ENCODE measurements at places on chromosomes 13 and 19.

GRCh38 chr19:13974073-13974472, 21.8 kb downstream of the DCAF15 start:
- DNase-seq: no peak

GRCh38 chr13:42717176-42717575, 64.2 kb upstream of the FAM216B start:
- DNase-seq: no peak

DNA sequence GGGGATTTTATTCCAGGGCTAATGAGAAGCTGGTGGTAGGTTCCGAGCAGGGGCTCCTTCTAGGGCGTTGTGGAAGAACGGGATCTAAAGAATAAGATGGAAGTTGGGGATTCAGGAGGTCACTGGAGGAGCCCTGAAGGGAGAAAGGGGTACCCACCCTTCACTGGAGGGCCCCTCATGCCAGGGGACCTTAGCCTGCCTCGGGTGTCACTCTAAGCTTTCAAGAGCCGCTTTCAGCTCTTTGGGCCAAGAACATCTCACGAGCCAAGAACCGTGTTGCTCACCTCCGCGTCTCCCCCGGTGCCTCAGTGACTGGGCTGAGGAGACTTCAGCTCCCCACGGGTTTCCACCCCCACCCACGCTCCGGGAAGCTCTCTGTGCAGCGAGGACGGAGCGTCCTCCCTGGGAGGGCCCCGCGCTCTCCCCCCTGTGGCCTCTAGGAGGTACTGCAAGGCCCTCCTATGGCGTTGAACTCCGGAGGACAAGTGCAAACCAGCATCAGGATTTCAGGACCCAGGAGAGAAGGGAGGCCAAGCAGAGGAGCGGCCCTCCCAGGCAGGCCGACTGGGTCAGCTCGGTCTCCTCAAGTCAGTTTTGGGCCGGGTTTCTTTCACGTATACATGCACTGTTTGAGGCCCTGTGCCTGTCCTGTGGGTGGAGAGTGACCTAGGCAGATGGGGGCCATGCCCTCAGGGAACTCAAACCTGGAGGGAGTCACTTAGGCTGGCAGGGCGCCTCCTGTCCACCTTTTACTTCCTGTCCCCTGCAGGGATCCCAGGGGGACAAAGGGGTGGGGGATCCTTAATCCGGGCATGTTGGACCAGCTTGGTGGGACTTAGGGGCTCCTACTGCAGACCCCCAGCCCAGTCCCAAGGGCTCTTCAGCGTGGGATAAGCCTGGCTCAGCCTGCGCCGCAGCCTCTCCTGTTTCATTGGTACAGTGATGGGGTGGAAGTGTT, 5.1 kb upstream of the KRTDAP start:
- peak; percentile 87 for DNase-seq

- DNase-seq: no peak
Observed at GRCh38 chr13:64704121-64704649, 2526.0 kb downstream of the PCDH9 start.

DNA sequence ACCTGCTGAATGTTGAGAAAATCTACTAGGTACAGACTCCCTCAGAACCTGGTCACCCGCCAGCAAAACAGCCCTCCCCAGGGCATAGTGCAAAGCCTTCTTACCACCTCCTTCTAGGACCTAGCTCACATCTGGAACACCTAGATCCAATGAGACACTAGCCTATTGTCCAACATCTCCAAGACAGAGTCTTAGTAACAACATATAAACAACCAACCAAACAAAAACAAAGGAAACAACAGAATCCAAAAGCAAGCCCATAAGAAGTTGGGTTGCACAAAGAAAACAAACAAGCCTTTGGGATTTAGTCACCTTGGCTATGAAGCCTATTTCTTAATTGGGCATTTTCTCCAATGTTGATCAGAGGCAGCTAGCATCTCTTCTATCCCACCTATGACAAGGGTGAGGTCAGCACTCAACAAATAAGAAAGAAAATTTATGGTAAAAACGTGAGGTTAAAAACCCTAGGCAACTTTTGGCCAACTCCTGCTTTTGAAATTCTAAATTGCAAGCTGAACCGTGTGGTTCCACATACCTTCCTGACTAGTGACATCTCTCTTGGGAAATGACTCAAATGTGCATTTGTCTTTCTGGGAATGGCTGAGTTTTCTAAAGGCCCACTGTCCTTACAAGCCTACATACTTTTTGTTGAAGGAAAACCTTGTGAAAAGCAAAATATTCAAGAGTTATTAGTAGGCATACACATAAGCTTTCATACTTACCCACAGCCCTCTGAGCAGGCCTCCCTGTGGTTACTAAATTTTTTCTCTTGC, 66.7 kb downstream of the FAM216B start:
- peak; percentile 68 for DNase-seq

DNA sequence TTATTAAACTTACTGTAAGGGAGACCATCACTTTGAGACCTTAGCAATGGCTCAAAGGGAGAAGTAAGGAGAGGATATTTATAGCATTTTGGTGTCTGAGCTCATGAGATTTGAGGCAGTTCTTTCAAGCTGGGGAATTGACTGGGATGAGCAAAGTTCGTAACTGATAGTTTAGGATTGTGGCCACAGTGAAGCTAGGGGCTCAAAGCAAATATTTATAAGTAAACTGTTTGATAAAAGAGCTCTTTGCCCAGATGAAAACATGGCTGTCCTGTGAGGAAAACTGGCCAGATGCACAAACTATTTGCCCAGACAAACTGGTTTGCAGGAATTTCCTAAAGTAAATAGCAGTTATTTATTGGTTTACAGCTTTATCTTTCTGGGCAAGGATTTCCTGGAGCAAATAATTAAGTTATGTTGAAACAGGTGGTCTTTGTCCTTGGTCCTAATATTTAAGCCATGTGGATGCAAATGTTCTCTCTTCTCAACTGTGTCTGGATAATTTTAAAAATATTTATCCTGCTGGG, 59.7 kb upstream of the TMTC4 start:
- DNase-seq: no peak

GRCh38 chr13:37944869-37945442, 75.4 kb upstream of the TRPC4 start:
- DNase-seq: peak; percentile 7

- DNase-seq: no peak
Observed at GRCh38 chr13:110801044-110801443, 87.5 kb downstream of the ING1 start.

DNA sequence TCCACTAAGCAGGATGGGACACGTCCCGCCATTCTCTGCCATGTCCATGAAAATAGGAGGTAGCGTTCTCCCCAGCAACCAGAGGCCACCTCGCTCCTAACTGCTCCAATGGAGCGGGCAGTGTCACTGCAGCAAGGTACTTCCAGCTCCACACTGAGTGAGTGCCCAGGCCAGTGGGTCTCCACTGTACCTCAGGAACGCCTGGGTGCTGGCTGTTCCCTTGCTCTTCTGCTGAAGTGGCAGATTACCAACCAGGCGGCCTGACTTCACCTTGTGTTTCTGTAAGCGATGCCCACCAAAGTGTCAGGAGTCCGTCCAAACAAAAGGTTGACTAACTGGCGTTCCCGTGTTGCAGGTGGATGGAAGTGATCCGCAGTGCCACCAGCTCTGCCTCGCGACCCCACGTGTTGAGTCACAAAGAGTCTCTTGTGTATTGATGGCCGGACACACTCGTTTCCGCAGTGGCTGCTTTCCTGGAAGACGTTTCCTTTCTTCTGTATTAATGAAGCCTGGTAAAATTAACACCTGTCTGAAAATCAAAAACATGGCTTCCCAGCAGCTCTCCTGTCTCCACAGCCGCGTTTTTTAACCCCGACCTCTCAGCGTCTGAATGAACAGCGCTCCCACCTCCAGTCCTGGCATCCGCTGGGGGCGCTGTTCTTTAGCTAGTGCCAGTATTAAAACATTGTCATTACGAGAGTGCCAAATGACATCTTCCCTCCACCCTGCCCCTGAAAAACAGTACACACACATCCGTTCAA, 128.8 kb downstream of the STK24 start:
- no peak for DNase-seq

DNA sequence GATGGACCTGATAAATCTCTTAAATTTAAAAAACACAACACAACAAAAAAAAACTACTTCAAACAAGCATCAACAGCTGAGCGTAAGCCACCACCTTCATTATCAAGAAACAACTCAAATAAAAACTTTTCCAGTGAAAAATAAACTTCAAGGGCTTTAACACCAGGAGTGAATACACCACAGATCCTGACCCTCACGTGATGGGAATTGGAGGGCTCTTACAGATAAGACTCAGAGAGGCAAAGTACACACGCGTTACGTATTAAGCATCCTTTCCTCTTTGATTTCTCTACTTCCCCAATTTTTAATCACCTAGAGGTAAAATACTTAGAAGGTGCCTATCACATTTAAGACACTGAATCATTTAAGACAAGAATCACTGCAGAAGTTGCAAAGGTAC, 573 bp upstream of the STARD13 start:
- no peak for DNase-seq

GRCh38 chr13:109744512-109745051, 41.8 kb downstream of the IRS2 start:
- DNase-seq: no peak

DNA sequence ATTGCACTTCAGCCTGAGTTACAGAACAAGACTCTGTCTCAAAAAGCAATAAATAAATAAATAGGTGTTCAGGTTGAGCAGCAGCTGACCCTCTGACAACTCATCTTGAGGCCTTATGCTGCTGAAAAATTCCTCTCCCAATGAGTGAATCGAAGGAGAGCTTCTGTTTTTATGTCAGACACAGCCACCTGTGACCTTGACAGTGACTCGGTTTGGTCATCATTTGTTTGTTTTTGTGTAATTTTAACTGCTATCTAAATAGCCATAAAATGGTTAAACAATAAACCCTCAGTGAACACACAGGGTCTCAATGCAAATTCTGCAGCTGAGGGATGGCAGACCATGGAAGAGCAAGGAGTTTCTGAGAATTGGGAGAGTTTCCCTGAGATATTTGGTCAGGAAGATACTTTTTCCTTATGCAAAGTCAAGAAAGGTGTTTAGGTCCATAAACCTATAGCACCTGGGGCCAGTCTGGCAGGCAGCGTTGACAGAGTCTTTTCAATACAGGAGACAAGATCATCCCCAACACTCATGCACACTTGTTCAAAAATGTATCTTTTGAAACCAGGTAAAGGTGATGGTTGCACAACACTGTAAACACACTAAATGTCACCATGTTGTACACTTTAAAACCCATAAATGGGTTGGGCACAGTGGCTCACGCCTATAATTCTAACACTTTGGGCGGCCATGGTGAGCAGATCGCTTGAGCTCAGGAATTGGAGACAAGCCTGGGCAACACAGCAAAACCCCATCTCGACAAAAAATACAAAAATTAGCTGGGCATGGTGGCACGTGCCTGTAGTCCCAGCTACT, 16.6 kb upstream of the SLC25A30 start:
- no peak for DNase-seq

DNA sequence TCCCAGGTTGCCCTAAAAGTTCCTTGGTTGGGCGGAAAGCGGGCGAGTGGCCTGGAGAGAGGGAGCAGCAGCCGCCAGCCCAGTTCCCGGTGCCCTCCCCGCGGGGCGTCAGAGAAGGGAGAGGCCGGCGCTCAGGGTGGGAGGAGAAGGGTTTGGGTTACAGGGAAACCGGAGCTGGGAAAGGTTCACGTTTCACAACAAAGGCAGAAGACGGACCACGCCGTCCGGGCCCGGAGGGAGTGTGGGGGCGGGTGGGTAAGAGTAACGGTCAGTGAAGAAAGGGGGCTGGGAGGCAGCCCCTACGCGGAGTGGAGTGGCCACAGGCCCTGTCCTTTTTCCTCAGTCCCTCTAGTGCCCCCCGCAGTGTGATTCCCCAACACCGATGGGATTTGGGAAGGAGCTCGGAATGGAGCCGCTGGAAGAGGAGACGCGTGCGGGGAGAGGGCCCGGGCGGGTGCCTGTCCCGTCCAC, 1.6 kb downstream of the SIX5 start:
- peak; percentile 98 for DNase-seq

DNA sequence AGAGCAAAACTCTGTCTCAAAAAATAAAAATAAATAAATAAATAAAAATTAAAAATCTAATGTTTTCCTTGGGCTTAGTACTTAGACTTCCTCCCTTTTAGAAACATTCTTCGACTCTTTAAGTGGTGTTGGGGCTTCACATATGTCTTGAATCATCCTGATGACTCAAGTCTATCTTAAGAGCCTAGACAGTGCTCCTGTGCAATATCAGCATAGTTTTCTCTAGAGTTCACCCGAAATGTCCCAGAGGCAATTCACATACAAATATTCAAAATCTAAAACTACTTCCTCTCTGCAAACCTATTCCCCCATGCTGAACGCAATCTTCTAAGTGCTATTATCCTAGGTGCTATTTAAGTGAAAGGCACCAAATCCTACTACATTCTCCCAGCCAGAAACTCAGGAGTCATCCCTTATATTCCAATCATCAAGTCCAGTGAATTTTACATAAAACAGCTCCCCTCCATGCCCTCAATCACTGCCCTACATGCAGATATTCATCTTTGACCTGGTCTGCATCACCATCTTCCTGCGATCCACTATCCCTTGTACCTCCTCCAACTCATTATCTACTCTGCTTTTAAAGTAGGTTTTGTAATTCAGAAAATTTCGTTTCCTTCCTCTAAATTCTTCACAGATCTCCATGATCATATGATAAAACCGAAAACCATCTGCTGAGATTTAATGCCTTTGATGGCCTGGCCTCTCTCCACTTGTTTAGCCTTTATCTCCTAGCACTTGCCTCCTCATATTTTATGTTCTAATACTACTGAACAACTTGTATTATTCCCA, 102.7 kb downstream of the ELF1 start:
- peak; percentile 46 for DNase-seq

DNA sequence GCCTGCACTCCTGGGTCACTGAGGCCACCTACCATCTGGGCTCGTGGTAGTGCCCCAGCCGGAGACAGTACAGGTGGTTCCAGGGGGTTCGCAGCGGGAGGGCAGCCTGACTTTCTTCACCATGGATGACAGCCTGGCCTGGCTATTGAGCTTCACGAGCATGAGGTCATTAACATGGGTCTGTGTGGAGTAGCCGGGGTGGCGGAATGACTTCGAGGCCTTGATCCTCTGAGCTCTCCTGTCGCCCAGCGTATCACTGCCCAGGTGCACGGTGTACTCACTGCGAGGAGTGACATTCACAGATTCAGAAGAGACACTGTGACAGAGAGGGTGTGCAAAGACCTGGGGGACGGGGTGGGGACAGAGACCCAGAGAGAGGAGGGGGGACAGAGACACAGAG, 3.5 kb downstream of the KLK7 start:
- no peak for DNase-seq

- no peak for DNase-seq
Observed at GRCh38 chr19:12930002-12930645, 3.4 kb downstream of the FARSA start.

DNA sequence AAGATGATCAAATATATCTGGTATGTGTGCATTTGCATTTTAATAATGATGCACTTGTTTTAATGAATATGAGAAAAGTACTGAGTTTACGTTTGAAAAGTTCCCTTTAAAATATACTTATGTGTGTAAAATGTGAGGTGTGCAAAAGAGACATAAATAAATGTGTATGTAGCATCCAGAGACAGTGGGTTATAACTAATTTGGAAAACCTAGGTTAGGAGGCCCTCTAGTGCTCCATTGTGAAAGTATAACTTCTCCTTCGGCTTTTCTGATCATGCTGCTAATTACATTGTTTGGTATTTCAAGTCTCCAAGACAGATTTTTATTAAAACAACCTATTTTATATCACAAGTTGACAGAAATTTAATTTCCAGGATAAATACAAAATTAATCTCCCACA, 30.1 kb downstream of the SCEL start:
- DNase-seq: peak; percentile 75

Measured in adipocyte (in vitro differentiated cells).